Astrocyte of the spinal cord (primary cell): ENCODE measurements at places on chromosomes 7 and 10.

DNA sequence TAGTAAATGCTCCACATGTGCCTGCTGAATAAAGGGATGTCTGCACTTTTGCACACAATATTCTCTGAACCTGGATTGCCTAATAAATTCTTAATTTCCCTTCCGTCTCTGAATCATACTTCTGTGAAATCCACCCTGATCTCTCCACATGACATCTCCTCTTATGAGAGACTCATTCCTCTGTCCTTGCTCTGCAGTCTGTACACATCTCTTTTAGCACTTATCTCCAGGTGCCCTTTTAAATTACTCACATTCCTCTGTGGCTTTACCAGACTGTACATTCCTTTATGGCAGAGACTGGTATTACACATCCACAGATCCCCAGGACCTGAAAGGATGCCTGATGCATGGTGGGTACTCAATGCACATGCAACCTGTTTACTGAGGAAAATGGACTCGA, 527.6 kb downstream of the PHTF2 start:
- peak; percentile 18 for DNase-seq

DNA sequence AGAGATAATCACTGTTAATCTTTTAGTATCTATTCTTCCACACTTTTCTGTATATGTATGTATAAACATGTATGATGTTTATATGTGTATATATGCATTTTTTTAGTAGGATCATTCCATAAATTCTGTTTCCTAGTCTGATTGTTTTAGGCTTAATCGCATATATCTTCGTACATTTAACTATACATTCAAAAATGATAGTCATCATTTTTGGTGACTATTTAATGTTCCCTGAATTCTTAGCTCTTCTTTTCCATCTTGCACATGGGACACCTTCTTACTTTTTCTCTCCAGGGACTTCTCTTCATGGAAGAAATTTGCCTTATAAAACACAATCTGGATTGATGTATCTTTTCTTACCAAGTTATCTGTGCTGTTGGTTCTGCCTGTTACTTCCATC, 42.1 kb downstream of the ZNF277 start:
- no peak for DNase-seq

DNA sequence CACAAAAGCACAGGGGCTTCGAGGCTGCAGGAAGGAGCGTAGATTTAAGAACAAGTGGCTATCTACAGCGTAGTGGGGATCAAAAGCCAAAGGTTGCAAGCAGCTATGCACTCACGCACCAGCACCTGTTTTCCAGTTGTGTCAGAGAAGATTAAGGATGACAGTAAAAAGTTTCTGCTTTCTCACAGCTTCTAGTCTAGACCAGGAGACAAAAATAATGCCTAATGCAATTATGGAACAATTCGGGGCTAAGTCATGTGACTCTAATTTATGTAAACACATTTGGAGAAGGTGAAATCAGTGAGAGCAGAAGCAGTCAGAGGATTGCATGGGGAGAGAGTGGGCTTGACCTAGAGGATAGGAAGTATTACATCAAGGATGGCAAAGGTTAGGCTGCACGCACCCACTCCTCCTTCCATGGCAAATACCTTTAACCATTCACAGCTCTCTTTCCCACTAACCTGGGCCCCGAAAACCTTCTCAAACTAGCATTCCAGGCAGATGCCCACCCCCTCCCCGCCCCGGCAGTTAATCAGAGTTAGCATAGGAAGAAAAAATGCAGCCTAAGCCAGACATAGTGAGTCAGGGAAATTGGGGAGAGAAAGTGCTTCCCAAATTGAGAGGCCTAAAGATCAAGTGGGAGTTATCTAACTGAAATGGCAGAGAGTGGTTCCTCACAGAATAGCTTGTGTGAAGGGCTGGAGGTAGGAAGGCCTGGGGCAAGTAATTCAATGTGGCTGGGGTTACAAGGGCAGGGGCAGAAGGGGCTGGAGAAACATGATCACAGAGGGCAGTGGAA, 48.2 kb upstream of the GPAM start:
- DNase-seq, result no peak

DNA sequence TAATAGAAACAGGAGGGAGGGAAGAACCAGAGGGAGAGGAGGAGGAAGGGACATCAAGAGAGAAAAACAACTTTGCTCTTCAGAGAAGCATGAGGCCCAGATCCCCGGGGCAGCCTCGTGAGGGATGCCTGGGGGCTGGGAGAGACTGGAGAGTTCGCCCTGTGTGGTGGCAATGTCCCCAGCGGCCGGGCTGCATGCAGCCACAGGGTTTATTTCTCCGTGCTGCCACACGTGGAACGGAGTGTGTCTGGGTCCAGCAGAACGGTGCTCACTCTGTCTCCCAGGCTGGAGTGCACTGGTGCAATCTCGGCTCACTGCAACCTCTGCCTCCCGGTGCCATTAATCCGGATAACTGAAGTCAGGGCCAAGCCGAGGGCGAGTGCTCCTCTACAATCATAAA, 257.7 kb downstream of the ACTR3B start:
- no peak for DNase-seq

DNA sequence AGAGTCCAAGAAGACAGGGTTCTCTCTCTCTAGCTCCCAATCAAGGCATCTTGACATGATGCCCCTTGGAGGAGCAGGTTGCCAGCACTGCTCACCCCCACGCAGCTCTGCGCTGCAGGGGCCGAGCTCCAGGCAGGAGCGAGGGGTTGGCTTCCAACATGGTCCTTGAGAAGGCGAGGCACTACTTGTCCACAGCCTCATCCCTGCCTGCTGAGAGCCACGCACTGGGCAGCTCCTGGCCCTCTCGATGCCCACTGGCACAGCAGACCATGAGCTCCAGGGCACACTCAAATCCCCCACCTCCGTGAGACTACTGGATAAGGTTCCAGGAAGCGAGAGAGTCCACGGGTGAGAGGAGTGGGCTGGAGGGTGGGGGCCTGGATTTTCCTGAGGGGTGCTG, 31.1 kb downstream of the RAMP3 start:
- DNase-seq, result no peak

- no peak for DNase-seq
Measured at GRCh38 chr7:13849163-13849892, 140.1 kb downstream of the ETV1 start.

DNA sequence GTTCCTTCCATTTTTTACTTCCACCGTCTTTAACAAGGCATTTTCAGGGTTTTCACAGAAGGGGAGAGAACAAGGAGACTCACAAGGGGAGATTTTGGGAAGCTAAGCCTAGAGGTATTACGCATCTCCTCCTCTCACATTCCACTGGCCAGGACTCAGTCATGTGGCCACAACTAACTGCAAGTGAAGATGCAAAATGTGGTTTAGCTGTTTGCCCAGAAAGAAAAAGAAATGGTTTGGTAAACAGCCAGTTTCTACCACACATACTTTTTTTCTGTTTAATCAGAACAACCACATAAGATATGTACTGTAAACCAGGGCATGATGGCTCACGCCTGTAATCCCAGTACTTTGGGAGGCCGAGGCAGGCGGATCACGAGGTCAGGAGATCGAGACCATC, 21.4 kb upstream of the HELLS start:
- DNase-seq, result peak; percentile 89

- DNase-seq, result no peak
Measured at GRCh38 chr7:13181216-13181615, 493.8 kb downstream of the ARL4A start.

- no peak for DNase-seq
Measured at GRCh38 chr7:120303105-120303504, 30.1 kb downstream of the KCND2 start.

DNA sequence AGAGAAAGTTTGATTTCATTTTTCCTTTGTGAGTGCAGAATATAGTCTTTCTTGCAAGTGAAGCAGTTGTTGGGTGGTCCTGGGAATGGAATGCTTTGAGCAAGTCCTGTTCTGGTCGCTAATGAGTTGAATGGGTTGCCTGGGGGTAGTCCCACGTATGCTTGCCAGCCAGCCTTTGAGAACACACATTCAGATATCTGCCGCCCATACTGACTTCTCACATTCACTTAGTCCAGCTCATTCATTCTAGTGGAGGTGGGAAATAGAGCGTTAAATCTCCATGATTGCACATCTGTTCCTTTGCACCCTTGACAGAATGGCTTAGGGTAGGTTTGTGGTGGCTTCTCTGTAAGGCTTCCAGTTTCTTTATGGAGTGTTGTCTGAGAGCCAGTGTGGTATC, 256.6 kb downstream of the SORCS3 start:
- no peak for DNase-seq

GRCh38 chr10:101535949-101536348, 52.1 kb downstream of the POLL start:
- DNase-seq, result no peak

DNA sequence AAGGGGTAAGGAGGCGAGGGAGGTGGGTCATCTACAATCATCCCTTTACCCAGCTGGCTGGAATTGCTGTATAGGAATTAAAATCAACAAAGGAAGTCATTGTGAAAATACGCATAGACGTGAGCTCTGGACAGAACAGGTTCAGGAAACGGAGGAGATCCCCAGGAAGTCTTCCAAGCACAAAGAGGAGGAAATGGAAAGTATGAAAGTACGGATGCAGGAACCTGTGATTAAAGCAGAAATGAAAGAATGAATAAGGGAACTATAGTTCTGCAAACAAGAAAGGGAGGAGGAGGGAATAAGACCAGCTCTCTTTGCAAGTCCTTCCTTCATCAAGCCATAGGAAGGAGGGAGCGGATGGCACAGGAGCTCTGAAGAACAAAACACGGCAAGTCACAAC, 61.8 kb downstream of the PYROXD2 start:
- no peak for DNase-seq

GRCh38 chr7:101186844-101187428, 6.8 kb upstream of the NAT16 start:
- no peak for DNase-seq
